ENCODE measurements at places on chromosomes 3 and 15. TPM values are rescaled to one million over a fixed set of nuclear protein-coding genes. Genes with fewer than 3 reads are reported as not detected.
A peak's percentile ranks its signal among the peaks of the same experiment; 100 is the strongest.

The PDZRN3 gene
- 62.3 TPM for polyA plus RNA-seq

GRCh38 chr3:3927965-3928364, 128.7 kb downstream of the LRRN1 start:
- DNase-seq = no peak

GRCh38 chr3:88595026-88595425, 445.3 kb downstream of the C3orf38 start:
- no peak for DNase-seq

DNA sequence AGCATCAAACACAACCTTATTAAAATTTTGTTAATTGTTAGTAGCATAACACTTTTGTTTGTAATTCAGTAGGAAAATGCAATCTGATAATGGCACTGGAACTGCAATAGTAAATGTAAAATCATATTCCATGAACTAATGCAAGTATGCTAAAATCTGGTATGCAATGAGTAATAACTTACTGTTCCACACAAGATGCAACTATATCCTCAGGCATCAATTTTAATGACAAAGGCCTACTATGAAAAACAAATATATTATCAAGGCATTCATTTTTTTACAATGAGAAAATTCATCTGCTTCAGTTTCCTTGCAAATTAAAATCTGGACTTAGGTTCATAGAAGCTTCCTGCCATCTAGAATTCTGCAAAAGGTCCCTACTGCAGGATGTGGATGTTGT, 1.4 kb upstream of the NSMCE3 start:
- no peak for DNase-seq

DNA sequence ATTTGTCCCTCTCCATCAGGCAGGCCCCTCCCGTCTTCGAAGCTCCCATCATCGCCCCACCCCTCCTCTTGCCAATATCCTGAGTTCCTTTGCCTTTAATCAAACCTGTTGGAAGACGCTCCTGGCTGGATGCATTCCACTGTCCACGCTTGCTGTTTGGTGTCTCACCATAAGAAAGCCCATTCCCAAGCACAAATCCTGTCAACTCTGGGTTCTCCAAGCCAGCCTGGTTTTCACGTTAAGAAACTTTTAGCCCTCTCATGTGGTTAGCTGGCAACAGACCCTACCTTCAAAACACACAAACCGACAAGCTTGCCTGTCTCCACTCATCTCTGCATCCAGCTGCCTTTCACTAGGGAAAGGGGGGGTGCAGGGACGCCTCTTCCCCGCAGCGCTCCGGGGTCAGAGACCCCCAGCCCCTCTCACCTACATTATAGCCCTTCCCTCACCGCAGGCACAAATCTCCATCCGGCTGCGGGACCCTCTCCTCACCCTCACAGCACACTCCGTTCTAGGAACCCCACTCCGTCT, 1.1 kb downstream of the GORASP1 start:
- DNase-seq = no peak

DNA sequence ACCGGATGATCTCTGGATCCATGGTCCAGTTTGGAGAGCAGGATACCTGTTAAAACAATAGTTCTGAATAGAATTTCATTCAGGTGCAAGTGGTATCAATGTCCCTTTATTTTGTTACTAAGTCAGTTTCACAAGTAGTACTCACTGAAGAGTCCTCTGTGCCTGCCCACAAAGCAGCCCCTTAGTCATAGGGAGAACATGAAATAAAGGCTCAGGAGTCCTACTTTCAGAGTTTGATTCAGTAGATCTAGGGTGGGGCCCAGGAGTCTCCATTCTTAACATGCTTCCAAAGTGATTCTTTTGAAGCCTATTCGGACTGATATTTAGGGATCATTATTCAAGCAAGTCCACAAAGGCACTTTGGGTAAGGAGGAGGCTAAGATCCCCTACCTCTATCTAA, 79.8 kb upstream of the ACKR4 start:
- DNase-seq = no peak

The LTK gene
- polyA plus RNA-seq = 2.4 TPM

DNA sequence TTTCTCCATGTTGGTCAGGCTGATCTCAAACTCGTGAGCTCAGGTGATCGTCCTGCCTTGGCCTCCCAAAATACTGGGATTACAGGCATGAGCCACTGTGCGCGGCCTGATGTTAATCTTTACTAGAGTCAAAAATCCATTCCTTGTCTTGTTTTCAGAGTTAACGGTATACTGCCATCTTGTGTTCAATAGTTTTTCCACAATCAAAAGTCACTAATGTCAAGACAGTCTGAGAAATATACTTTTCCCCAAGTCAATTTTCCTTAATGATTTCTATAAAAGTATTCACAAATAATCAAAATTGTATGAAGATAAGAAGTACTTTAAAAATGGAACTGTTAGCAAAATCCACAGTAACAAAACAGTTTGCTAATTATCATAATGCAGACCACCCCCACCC, 8.5 kb downstream of the CRBN start:
- DNase-seq = peak; percentile 14

- DNase-seq = no peak
These were observed 44.8 kb downstream of the CEMIP start for GRCh38 chr15:80823995-80824394.

DNA sequence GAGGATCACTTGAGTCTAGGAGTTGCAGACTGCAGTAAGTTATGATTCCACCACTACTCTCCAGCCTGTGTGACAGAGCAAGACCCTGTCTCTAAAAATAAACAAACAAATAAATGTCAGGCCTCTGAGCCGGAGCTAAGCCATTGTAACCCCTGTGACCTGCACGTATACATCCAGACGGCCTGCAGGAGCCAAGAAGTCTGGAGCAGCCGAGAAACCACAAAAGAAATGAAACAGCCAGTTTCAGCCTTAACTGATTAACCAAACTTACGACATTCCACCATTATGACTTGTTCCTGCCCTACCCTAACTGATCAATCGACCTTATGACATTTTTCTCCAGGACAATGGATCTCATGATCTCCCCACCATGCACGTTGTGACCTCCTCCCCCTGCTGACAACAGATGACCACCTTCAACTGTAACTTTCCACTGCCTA, 32.5 kb upstream of the ZKSCAN7 start:
- DNase-seq = no peak

The FGF12 gene
- 7.5 TPM for polyA plus RNA-seq

The GP5 gene
- polyA plus RNA-seq = 1.00 TPM

Measured in left lung (tissue), 14 donors.